GM23248 (cell line): ENCODE measurements at places on chromosomes 13 and 19.

DNA sequence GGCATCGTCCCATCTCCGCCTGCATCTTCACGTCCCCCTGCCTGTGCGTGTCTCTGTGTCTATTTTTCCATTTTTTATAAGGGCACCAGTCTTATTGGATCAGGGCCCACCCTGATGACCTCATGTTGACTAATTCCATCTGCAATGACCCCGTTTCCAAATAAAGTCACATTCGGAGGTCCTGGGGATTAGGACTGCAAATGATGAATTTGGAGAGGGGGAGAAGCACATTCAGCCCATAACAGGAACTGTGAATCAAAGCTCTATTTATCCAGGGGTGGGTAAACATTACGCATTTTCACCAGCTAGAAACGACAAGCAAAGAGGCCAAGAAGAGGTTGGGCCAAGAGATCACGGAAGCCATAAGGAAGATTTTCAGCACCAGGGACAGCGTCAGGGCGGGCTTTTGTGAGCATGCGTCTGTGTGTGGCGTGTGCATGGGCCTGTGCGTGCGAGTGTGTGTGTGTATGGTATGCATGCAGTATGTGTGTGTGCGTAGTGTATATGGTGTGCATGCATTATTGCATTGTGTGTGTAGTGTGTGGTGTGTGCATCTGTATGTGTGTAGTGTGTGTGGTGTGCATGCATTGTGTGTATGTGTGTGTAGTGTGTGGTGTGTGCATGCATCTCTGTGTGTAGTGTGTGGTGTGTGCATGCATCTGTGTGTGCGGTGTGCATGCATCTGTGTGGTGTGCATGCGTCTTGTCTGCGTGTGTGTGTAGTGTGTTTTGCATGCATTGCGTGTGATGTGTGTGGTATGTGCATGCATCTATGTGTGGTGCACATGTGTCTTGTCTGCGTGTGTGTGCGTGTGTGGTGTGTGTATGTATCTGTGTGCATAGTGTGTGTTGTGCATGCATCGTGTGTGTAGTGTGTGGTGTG lies 19.6 kb downstream of the CELF5 start:
- peak; percentile 52 for DNase-seq

GRCh38 chr13:76708138-76708688 lies 178.0 kb downstream of the KCTD12 start:
- DNase-seq, result no peak

- no peak for DNase-seq
Measured at GRCh38 chr13:57409656-57410055, 221.9 kb upstream of the PCDH17 start.

GRCh38 chr13:112776971-112777370 lies 87.1 kb downstream of the ATP11A start:
- DNase-seq, result no peak

DNA sequence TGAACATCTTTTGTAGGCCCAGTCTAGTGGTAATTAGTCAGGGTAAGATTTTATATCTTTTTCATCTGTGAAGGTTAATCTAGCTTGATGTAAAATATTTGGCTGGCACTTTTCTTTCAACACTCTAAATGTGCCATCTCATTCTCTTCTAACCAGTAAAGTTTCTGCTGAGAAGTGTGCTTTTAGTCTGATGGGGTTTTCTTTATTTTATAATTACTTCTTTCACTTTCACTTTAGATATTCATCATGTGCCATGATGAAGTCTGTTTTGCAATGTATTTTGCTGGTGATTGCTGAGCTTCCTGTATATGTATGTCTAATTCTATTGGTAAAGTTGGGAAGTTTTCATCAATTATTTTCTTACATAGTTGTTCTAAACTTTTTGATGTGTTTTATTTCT lies 31.9 kb downstream of the ZNF726 start:
- no peak for DNase-seq

DNA sequence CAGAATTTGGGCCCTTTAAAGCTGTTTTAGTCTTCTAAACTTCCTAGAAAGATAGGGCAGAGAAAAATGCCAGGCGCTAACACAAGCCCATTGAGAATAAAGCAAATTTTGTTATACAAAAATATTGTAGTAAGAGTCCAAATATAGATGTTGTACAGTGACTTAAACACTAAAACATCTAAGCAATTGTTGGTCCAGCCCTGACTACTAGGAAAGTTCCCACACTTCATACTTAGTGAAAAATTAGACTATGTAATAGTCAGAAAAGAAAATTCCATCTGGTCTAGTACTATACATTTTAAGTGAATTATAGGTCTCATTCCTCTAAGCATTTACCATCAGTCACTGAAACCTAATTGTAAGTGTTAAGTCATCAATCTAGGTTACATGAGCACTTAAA lies 1518.3 kb upstream of the SLC10A2 start:
- no peak for DNase-seq

- peak; percentile 51 for DNase-seq
Measured at GRCh38 chr19:6521718-6522646, 8.8 kb upstream of the TNFSF9 start.

- DNase-seq, result peak; percentile 98
Measured at GRCh38 chr19:42283188-42284065, 14.4 kb downstream of the CIC start.

DNA sequence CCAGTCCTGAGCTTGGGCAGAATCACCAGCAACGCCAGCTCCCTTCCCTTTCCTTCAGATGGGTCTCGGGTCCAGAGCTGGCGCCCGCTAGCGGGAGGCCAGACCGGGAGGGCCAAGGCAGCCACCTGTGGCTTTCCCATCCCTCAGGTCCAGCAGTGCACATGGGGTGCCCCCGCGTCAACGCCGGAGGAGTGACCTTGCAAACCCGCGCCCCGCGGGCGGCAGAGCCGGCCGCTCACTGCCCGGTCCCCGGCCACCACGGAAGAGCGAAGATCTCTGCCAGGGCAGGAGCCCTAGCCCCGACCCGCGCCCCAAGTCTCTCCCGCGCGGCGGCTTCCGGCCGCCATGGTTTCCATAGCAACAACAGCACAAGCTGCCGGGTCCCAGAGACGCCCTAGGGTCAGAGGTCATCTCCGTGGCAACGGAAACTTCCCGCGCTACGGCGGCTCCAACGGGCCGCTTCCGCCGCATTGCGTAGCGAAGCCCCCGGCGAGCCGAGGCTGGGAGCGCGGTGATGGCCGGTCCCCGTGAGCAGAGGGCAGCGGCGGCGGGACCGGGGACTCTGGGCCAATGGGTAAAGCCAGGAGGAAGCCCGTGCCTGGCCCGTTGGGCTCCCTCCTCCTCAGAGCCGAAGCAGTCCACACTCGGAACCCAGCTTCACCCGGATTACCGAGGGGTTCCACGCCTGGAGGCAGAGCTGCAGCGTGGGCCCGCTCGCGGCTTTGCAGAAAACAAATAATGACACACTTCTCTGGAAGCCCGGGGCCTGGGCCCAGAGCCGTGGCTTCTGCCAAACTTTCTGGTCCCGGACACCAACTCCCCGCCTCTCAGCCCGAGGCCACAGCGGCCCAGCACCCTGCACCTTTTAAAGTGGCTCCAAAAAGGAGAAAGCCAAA lies 7.4 kb downstream of the FGF14 start:
- peak; percentile 82 for DNase-seq

DNA sequence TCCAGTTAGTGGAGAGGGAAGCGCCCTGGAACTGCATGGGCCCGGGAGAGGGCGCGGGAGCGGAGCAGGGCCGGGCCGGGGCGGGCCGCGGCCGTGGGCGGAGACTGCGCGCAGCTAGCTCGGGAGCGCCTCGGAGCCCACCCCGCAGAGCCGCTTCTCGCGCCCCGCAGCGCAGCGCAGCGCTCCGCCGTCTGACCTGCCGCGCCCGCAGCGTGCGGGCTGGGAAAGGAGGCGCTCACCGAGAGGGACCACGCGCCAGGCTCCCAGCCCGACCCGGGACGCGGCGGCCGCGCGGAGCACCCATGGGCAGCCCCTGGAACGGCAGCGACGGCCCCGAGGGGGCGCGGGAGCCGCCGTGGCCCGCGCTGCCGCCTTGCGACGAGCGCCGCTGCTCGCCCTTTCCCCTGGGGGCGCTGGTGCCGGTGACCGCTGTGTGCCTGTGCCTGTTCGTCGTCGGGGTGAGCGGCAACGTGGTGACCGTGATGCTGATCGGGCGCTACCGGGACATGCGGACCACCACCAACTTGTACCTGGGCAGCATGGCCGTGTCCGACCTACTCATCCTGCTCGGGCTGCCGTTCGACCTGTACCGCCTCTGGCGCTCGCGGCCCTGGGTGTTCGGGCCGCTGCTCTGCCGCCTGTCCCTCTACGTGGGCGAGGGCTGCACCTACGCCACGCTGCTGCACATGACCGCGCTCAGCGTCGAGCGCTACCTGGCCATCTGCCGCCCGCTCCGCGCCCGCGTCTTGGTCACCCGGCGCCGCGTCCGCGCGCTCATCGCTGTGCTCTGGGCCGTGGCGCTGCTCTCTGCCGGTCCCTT lies at the start of gene MLNR:
Gene MLNR, plus strand, starts transcription at position 303 of the 820 bp plus-strand sequence. Its CDS starts 0 bp downstream, at position 303.
- peak; percentile 52 for DNase-seq

DNA sequence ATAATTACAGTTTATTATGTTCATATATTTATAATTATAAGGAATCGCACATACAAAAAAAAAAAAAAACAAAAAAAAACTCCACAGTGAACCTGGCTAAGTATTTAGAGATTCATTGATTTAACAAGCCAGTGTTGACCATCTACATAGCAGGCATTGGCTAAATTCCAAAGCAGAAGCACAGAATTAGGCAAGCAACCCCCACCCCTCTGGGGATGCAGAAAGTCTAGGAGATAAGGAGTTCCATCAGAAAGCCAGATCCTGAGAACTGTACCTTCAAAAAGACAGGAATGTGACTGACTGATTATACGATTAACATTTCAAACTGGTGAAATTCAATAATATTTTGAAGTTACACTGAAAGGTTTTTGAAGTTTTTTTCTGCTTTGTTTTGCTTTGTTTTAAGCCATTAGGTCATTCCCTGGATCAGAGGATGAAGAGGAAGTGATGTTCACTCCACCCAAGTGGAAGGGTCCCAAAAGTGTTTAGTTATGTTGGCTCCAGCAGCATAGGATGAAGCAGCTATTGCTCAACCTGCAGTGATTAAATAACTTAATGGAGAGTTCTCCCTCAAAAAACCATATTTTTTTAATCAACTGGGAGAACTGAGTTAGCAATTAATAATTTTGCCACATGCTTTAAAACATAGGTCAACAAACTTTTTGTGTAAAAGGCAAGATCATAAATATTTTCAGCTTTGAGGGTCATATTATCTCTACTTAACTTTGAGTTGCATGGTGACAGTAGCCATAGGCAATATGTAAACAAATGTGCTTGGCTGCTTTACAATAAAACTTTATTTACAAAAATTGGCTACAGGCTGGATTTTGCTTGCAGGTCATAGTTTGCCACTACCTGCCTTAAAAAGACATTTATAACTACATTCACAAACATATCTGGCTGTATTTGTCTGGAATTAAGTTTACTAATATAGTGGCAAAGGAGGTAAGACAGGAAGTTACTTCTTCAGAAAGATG lies 49.6 kb downstream of the DOCK9 start:
- DNase-seq, result peak; percentile 95
